Esophagus muscularis mucosa (tissue), 4 donors: ENCODE measurements at places on chromosomes 11 and 22. TPM values are rescaled to one million over a fixed set of nuclear protein-coding genes. Genes with fewer than 3 reads are reported as not detected.

BRD1 gene
- 36.5 TPM for total RNA-seq

DCDC1 gene
- not detected for total RNA-seq

KRTAP5-9 gene
- not detected for total RNA-seq

SMC1B gene
- total RNA-seq = not detected

CARD16 gene
- 2.5 TPM for total RNA-seq

DNA sequence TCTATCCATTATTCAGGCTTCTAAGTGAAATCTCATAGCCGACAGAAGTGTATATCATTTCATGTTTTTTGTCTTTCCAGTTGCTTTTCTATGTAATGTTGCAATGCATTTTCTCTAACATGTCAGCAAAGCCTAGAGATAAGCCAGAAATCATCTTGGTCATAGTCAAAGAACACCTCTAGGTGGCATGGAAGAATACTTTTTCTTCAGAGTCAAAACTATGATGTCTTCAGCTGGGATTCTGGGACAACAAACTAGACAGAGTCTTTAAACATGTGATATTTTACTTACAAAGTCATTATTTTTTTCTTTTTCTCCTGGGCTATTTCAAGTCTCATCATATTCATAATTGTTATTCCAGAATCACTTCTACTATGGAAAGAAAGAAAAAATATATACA, 4.4 kb downstream of the GAS2 start:
- DNase-seq = no peak

- no peak for DNase-seq
Observed at GRCh38 chr11:120316880-120317688, 8.0 kb upstream of the TLCD5 start.

DNA sequence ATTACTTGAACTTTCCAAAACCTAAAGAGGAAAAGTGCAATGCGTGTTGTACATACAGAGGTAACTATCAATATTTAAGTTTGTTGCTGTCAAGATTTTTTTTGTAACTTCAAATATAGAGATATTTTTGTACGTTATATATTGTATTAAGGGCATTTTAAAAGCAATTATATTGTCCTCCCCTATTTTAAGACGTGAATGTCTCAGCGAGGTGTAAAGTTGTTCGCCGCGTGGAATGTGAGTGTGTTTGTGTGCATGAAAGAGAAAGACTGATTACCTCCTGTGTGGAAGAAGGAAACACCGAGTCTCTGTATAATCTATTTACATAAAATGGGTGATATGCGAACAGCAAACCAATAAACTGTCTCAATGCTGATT, 2.1 kb downstream of the ADM start:
- DNase-seq = no peak

GRCh38 chr11:16357775-16358174, 1.4 kb upstream of the SOX6 start:
- no peak for DNase-seq

GRCh38 chr11:5689551-5689983, at the start of gene TRIM22:
TSS of gene TRIM22 (plus strand) at chr11:5689790. CDS start at chr11:5696233, 6,443 bp downstream.
- peak; percentile 88 for DNase-seq

GRCh38 chr22:36303115-36303467, 50.2 kb downstream of the APOL1 start:
- no peak for DNase-seq

- no peak for DNase-seq
Observed at GRCh38 chr11:110471371-110471770, 41.6 kb downstream of the FDX1 start.

DNA sequence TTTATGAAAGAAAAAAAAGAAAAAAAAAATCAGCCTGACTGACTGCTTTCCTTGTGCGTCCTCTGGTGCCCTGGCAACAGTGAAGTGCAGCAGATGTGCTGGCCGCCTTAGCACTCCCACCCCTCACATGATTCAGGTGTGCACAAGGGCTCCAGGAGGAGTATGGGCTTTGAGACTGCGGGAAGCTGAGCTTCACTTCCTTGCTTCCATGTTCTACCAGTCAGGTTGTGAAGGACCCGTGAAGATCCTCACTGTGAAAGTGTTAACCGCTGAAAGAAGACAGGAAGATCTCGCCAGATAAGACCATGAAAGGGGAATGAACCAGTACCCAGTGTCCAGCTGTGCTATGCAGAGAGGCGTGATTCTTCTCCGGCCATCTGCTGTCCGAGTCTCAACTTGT, 48.2 kb downstream of the HIRA start:
- DNase-seq = no peak

GRCh38 chr22:19818324-19819207, 36.1 kb downstream of the GNB1L start:
- no peak for DNase-seq

DNA sequence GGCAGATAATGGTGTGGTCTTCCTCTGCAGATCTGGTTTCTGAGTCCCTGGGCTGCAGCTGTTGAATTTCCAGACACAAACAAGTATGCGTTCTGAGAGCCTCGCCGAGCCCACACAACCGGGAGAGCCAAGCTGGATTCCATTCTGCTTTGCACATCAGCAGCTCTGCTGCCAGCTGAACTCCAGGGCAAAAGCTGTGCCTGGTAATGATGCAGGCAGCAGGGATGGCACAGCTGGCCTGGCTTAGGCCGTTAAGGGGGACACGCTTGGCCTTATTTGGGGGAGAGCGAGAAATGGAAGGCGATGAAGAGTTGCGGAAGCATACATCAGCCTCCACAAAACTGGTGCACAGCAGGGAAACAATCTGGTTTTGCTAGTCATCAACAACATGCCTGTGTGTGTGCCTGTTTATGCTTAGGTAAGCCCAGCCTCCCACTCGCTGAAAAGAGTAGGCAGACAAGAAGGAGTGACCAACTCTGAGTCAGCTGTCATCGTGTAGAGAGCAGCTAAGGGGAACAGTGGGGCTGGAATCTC, 25.1 kb downstream of the ADAMTS8 start:
- DNase-seq = no peak

- DNase-seq = no peak
Observed at GRCh38 chr11:58927393-58928106, 11.7 kb upstream of the GLYATL1 start.

GRCh38 chr11:82895437-82896091, 4.7 kb downstream of the PRCP start:
- no peak for DNase-seq

- no peak for DNase-seq
Observed at GRCh38 chr11:15875943-15876342, 480.4 kb downstream of the SOX6 start.

DNA sequence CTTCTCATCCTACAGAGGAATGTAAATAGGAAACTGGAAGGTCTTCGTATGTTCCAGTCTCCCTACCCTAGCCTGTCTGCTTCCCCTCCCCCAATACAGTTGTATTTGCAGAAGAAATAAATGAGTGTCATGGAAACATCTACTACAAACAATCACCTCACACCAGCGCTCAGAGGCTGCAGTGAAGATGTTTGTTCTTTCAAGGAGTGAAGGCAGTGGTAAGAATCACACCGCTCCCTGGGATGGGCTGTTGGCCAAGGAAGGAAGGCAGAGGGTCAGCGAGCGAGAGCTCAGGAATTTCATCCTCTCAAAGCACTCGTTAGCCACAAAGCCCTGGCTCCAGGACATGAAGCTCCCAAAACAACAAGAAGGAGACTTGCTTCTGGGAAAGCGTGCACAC, 1.1 kb upstream of the IGSF9B start:
- DNase-seq = peak; percentile 96

DNA sequence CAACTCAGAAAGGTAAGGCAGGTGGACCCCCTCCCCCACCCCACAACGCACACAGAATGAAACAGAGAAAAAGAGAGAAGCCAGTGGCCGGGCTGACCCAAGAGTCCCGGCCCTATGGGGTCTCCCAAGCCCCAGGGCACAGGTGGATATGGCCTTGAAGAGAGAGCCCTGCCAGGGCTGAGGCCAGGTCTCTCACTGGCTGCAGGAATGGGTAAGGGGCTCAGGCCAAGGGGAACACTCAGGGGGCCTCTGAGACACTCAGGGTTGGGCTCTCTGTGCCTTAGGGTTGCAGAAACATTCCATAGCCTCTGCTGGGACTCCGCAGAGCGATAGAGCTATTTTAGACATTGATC, 98.0 kb downstream of the PDE2A start:
- DNase-seq = no peak

GRCh38 chr22:42300259-42301076, 30.0 kb upstream of the TCF20 start:
- DNase-seq = no peak

DNA sequence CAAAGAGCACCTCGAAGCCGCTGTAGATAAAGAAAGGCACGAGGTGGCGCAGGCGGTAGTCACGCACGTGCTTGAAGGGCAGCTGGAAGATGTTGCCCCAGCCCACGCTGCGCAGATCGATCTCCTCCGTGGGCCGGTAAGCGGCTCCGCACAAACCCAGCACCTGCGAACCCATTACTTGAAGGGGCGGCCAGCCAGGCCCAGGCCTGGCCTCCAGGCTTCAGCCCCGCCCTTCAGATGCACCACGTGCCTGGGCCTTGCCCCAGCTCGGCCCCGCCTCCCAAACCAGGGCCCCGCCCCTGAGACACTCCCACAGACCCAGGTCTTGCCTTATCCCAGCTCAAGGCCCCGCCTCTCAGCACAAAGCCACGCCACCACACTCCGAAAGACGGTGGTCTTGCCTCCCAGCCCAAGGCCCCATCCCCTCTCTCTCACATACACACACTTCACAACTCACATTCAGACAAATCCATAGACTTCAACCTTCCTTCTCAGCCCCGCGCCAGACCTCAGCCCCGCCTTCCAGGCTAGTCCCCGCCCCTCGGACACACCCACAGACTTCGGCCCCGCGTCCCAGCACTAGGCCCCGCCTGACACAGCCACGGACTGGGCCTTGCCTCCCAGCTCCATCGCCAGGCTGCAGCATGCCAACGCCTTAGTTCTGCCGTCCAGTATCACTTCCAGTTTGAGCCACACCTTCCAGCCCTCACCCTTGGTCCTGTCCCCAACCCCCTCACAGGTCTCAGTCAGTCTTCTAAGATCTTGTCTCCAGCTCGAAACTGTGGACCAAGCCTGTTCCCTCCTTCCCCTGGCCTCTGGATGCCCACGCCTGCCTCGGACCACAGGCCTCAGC, 7.0 kb downstream of the UNC93B1 start:
- no peak for DNase-seq
